ENCODE measurements at places on chromosomes 7 and 10.

GRCh38 chr7:115805458-115805857 is 225.1 kb downstream of the TFEC start:
- DNase-seq, result no peak

- no peak for DNase-seq
Observed at GRCh38 chr7:66933469-66933868, 12.4 kb downstream of the TMEM248 start.

DNA sequence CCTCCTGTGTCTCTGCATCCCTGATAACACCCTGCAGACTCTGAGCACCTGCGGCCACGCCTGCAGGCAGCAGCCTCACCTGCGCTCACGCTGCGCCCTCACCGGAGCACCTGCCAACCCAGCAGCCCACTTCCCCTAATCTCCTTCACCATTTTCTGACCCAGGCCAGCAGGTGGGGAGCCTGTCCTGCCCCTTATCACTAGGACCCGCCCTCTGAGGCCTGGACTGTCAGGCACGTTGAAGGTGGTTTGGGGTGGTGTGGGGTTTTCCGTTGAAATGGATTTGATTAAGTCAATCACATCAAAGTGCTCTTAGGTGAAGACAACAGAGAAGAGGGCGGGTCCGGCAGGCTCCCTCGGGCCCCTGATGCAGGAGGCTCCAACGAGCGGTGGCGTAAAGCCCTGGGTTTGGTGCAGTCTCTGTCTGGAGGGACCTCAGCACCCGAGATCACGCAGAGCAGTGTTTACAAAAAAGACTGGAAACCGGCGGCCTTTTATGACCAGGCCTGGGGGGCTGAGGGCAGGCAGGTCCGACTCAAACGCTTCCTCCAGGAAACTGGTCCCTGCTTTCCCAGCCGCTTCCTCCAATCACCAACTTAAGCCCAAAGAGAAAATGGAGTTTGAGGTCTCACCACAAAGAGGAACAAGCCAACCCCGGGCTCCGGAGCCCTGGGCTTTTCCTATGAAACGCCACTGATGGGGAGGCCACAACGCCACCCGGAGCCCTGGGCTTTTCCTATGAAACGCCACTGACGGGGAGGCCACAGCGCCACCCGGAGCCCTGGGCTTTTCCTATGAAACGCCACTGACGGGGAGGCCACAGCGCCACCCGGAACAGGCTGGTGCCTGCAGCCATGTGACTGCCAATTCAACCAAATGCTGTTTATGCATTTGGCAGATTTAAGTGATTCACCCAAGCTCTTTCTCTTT is 45.5 kb downstream of the DPYSL4 start:
- no peak for DNase-seq

GRCh38 chr10:19825700-19826099 is 9.5 kb downstream of the PLXDC2 start:
- no peak for DNase-seq

DNA sequence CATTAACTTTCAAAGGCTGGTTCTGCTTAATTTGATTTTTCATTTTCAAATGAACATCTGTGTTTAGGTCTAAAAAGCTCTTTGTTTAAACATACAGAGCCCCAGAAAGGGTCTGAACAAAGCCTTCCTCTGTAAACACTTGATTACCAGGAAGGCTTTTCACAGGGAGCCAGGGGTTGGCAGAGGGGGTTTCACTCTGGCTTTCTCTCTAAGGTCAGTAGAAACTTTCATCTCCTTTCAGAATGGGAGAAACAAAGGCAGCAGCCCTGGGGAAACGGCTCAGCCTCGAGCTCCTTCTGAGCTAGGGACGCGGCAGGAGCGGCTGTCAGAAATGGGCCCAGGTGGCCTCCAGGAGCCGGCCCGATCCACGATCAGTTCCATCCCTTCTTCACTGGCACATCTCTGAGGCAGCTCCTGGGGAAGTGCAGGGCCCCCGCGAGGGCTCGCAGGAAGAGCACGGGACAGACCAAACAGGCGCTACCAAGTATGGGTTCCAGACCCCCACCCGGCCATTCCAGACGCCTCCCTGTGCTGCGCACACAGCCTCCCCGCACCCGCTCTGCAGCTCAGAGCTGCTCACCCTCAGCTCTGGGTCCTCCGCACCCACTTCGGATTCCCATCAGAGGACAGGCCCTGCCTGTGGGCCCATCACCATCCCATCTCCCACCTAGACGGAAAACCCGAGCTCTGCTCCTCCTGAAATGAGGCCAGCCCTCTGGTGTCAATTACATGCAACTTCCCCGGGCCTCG is 124.1 kb downstream of the MAD1L1 start:
- no peak for DNase-seq

DNA sequence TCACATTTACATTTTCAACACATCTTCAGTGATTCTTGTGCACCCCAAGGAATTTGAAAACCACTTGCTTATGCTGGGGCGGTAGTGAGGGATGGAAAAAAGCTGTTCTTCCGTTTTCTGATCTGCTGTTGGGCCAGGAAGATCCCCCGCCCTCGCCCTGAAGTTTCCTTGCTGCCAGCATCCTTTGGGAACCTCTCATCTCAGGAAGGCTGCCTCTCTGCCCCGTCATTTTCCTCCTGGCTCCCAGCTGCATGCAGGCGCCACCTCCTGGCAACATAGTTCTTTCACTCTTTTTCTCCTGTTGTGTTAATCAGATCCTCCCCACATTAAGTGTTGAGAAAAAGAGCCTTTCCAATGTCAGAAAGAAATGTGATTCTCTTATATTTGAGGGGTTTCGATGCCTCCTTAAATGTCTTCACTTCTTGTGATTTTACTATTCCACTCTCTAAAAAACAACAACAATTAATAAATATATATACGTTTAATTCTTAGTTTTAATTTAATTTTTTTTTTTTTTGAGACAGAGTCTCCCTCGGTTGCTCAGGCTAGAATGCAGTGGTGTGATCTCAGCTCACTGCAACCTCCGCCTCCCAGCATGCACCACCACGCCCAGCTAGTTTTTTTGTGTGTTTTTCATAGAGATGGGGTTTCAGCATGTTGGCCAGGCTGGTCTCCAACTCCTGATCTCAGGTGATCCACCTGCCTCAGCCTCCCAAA is 122.9 kb downstream of the RALA start:
- DNase-seq, result peak; percentile 26

GRCh38 chr7:108248821-108249220 is 118.7 kb upstream of the LAMB4 start:
- DNase-seq, result no peak

DNA sequence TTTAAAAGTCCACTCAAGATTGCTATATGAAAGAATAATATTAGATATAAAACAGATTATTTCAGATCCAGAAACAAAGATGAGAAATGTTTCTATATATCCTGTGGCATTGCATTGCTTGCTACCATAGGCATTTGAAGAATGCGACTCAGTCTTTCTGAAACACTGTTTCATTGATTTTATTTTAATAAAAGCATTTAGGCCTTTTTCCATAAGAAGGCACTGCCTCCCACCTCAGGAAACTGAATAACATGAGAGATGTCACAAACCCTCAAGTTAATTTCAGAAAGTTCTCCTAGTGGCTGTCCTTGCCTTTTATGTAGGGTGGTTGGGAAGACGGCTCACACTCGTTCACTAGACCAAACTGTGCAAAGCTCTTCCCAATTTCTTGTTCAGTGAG is 23.3 kb downstream of the PRPS1L1 start:
- no peak for DNase-seq

GRCh38 chr7:142974626-142975025 is 12.5 kb upstream of the KEL start:
- no peak for DNase-seq

GRCh38 chr7:726084-726853 is at the start of gene DNAAF5:
Gene DNAAF5, plus strand, starts transcription at chr7:726699. Its CDS starts 22 bp downstream, at chr7:726721.
- peak; percentile 85 for DNase-seq

- DNase-seq, result no peak
Observed at GRCh38 chr10:108521827-108522492, 1357.5 kb upstream of the SORCS1 start.

GRCh38 chr7:157795199-157795598 is 458.4 kb downstream of the DNAJB6 start:
- no peak for DNase-seq

GRCh38 chr7:82697897-82698296 is 254.3 kb upstream of the CACNA2D1 start:
- no peak for DNase-seq

Data from stimulated activated CD8-positive, alpha-beta memory T cell treated with anti-CD3 and anti-CD28 coated beads, Interleukin-4, amount 100 ng/mL, for 24 hours (primary cell).